Type B pancreatic cell (in vitro differentiated cells): ENCODE measurements at places on chromosomes 5 and 9. TPM values are rescaled to one million over a fixed set of nuclear protein-coding genes. Genes with fewer than 3 reads are reported as not detected.

- no peaks in the 10 kb centered on the region for H3K4me1 ChIP-seq
- peaks cover 4% of the 10 kb centered on the region for H3K27me3 ChIP-seq
- no peak overlapping the region for H3K4me3 ChIP-seq
- no peak for DNase-seq
- no peaks in the 10 kb centered on the region for H3K36me3 ChIP-seq
- no peak overlapping the region for H3K27ac ChIP-seq
Measured at GRCh38 chr5:110460837-110461236, 265.6 kb downstream of the TMEM232 start.

GRCh38 chr5:115096034-115096769, 73.5 kb downstream of the TRIM36 start:
- no peaks in the 10 kb centered on the region for H3K4me1 ChIP-seq
- no peaks in the 10 kb centered on the region for H3K36me3 ChIP-seq
- H3K27ac ChIP-seq = no peak overlapping the region
- no peak overlapping the region for H3K4me3 ChIP-seq

- no peak for DNase-seq
- peaks cover 29% of the 10 kb centered on the region for H3K4me1 ChIP-seq
- no peaks in the 10 kb centered on the region for H3K27me3 ChIP-seq
- H3K27ac ChIP-seq = no peak overlapping the region
- H3K36me3 ChIP-seq = peaks cover 7% of the 10 kb centered on the region
- no peak overlapping the region for H3K4me3 ChIP-seq
Measured at GRCh38 chr5:107418071-107418470, 252.7 kb downstream of the EFNA5 start.

CKS2 gene
- total RNA-seq = 56.3 and 115 TPM in 2 replicates

JAKMIP2 gene
- 2.7 and 13.8 TPM in 2 replicates for total RNA-seq

DNA sequence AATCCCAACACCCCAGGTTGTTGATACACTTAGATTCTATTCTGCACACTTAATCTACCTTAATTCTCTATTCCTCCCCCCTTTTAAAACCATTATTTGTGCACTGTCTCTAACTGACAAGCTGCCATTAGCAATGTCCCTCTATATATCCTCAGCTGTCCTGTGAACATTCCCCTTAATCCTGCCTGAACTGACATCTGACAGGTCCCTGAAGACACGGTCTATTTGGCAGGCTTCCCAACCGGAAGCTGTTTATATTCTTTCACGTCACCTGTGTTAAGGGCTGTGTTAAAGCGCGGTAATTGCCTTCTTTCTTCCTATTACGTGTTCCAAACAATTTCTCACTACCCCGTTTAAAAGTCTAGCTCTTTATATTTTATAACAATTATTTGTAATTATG, 277.3 kb downstream of the CDH9 start:
- no peaks in the 10 kb centered on the region for H3K27me3 ChIP-seq
- H3K4me1 ChIP-seq = no peaks in the 10 kb centered on the region
- H3K4me3 ChIP-seq = no peak overlapping the region
- DNase-seq = no peak

DNA sequence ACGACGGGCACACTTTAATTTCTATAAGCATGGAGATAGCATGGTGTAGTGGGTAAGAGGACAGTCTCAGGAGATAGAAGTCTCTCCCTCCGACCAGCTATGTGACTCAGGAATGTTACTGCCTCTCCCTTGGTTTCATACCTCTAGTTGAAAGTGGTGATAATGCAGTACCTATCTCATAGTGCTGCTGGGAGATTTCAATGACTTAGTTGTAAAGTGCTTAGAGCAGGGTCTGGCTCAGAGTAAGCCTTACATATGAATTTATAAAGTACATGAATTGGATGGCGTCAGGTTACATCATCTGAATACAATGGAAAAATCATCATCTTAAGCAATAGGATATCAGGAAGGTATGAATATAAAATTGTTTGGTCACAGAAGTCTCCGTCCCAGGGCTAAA, 952.8 kb upstream of the EDIL3 start:
- no peaks in the 10 kb centered on the region for H3K27me3 ChIP-seq
- no peak for DNase-seq
- no peak overlapping the region for H3K27ac ChIP-seq
- no peak overlapping the region for H3K4me3 ChIP-seq

DNA sequence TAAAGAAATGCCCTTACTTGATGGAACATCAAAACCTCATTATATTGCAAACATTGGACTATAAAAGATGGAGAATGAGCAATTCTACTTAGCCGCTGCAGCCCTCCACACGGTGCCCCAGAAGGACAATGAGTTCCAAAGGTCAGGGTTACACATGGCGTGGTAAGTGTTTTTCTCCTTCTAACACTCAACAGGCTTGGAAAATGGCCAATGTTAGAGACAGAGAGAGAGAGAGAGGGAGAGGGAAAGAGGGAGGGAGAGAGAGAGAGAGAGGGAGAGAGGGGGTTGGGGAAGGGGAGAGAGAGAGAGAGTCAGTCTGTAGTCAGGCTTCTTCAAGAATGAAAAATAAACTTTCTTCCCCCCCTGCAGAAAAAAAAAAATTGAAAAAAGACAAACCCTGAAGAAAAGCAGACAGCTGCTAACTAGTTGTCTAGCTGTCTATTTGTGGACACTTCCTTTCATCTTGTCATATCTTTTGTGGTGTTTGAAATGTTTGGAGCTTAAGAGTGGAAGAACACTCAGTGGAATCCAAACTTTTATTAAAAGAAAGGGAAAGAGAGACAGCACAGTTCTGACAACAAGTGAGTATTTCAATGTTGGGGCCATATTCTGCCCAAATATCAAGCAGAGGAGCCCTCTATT, 324.8 kb downstream of the TMEM38B start:
- H3K4me3 ChIP-seq = no peak overlapping the region
- H3K27ac ChIP-seq = no peak overlapping the region
- no peaks in the 10 kb centered on the region for H3K36me3 ChIP-seq
- no peaks in the 10 kb centered on the region for H3K27me3 ChIP-seq

SPATA6L gene
- total RNA-seq = 3.0 and 4.7 TPM in 2 replicates

LCN15 gene
- total RNA-seq = 0.77 and 0.93 TPM in 2 replicates

LCN1 gene
- total RNA-seq = not detected in 2 replicates

DNA sequence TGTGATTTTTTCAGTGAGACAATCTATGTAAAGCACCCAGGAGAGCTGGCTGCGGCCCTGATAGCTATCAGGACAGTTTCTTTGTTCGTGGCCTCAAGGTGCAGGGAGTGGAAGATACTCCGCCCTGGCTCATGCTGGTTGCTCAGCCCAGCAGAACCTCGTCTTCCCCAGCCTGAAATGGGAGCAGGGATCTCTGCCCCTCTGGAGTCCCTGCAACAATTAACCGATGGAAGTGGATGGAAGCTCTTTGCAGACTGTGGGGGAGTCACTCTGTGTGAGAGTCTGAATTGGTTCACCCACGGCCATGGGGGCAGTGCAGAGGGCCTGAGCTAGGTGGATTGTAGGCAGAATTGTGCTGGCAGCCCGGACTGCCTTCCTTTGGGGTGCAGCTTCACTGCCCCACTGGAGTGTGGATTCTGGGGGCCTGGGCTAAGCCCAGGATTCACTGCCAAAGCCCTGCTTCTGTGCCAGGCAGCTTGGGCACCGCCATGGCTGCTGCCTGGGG, 2.8 kb downstream of the AIF1L start:
- H3K27me3 ChIP-seq = peaks cover 6% of the 10 kb centered on the region
- peaks cover 26% of the 10 kb centered on the region for H3K4me1 ChIP-seq
- H3K27ac ChIP-seq = no peak overlapping the region
- DNase-seq = no peak
- no peak overlapping the region for H3K4me3 ChIP-seq

- H3K36me3 ChIP-seq = no peaks in the 10 kb centered on the region
- H3K4me1 ChIP-seq = no peaks in the 10 kb centered on the region
- H3K4me3 ChIP-seq = peak overlapping the region; percentile 15
- peaks cover 54% of the 10 kb centered on the region for H3K27me3 ChIP-seq
- DNase-seq = peak; percentile 76
- H3K27ac ChIP-seq = no peak overlapping the region
Measured at GRCh38 chr5:87780831-87781760, 368.4 kb upstream of the CCNH start.

- peak; percentile 87 for DNase-seq
- peaks cover 2% of the 10 kb centered on the region for H3K36me3 ChIP-seq
- H3K27ac ChIP-seq = peak within 1 kb of the TSS; percentile 84
- H3K27me3 ChIP-seq = no peaks in the 10 kb centered on the region
- peaks cover 51% of the 10 kb centered on the region for H3K4me1 ChIP-seq
Measured at GRCh38 chr9:121651295-121652020, at the start of gene DAB2IP. DAB2IP (plus strand) TSS chr9:121651634; CDS start chr9:121651776, 142 bp downstream.

DNA sequence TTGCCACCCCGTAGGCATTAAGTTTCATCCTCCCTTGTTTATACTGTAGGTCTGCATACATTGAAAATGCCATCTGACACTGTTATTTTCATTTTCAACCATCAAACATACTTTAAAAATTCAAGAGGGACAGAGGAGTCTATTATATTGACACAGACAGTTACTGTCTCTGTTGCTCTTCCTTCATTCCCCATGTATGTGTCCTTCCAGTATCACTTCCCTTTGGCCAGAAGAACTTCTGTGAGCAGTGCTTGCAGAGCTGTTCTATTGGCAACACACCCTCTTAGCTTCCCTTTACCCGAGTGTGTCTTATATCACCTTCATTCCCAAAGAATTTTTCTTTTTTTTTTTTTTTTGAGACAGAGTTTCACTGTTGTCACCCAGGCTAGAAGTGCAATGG, 42.8 kb downstream of the RASGEF1C start:
- no peaks in the 10 kb centered on the region for H3K36me3 ChIP-seq
- no peak overlapping the region for H3K4me3 ChIP-seq
- no peaks in the 10 kb centered on the region for H3K27me3 ChIP-seq
- H3K4me1 ChIP-seq = peaks cover 4% of the 10 kb centered on the region
- no peak for DNase-seq
- no peak overlapping the region for H3K27ac ChIP-seq

DNA sequence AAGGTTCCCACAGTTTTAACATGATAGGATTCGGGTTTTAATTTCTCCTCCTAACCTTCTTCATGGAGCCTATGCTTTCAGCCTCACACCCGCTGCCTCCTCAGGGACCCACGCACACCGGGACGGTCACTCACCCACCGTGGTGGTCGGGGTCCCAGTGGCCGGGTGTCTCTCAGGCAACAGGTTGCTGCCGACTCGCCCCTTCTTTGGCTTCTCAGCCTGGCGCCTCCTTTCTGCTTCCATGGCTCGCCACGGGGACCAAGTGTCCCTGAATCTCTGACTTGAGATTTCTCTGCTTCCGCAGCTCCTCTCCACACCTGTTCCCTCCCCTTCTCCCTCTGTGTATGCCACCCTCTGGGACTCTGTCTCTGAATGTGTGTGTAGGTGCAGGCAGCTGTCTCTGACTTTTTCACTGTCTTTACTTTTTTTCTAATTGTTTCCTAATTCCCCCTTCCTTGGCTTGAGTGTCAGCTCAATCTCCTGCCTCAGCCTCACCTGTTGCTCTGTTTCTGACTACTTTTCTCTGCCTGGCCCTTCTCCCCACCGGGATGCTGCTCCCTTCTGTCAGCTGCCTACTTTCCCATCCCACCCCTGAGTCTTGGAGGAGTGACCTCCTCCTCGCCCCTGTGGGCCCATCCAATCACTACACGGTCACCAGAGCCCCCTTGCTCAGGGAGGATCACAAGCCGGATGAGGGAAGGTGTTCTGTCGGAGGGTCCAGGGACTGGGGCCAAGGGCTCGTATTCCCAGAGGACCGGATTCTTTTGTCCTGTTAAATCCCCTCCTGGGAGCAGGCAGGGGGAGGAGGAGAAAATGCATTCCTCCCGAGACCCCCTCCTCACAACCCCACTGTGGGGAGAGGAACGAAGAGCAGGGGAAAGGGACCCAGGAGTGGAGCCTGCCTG, at the start of gene PROP1:
TSS of gene PROP1 (minus strand) at position 552 of the 905 bp plus-strand sequence. CDS start at position 243, 309 bp downstream.
- H3K27me3 ChIP-seq = peaks cover 18% of the 10 kb centered on the region
- no peaks in the 10 kb centered on the region for H3K36me3 ChIP-seq
- no peaks in the 10 kb centered on the region for H3K4me1 ChIP-seq
- H3K27ac ChIP-seq = no peak within 1 kb of the TSS
- no peak within 1 kb of the TSS for H3K4me3 ChIP-seq
- no peak for DNase-seq

GRCh38 chr9:8694983-8695588, 895.5 kb upstream of the DMAC1 start:
- peaks cover 8% of the 10 kb centered on the region for H3K4me1 ChIP-seq
- DNase-seq = no peak
- H3K27me3 ChIP-seq = no peaks in the 10 kb centered on the region
- no peaks in the 10 kb centered on the region for H3K36me3 ChIP-seq
- H3K27ac ChIP-seq = no peak overlapping the region
